AML-193 (cell line): ENCODE measurements at places on chromosomes 6 and 20.

DNA sequence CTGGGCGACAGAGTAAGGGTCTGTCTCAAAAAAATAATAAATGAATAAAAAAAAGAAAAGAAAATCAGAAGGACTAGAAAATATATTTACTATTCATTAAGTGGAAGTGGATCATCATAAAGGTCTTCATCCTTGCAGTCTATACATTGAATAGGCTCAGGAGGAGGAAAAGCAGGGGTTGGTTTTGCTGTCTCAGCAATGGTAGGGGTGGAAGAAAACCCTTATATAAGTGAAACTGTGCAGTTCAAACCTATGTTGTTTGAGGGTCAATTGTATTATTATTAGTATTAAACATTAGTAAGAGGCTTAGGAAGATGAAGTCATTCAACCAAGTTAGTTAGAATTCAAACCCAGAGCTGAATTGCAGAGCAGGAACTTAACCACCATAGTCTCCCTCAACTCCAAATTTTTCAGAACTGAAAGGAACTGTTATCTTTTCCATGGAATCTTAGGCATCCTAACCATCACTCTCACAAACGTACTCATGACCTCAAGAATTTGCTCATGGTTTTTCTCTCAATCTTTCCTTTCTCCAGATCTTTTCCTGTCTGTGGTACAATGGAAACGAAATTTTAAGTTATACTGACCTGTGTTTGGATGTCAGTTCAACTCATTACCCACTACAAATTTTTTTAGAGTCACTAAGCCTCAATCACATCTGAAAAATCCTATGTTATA is 7.7 kb upstream of the SMIM13 start:
- no peak for DNase-seq

DNA sequence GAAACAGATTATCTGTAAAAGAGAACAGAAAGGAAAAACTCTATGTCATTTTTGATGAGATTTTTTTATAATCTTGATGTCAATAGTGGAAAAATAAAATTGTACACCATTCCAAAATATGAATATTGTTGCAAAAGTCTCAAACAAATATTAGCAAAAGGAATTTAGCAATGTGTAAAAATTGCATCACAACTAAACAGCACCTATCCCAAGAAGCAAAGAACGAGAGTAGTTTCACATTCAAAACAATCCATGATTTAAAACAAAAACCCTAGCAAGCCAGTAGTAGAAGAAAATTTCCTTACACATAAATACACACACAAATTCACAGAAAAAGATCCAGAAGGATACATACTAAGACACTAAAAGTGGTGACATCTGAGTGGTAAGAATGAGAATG is 38.4 kb downstream of the LCA5 start:
- no peak for DNase-seq

DNA sequence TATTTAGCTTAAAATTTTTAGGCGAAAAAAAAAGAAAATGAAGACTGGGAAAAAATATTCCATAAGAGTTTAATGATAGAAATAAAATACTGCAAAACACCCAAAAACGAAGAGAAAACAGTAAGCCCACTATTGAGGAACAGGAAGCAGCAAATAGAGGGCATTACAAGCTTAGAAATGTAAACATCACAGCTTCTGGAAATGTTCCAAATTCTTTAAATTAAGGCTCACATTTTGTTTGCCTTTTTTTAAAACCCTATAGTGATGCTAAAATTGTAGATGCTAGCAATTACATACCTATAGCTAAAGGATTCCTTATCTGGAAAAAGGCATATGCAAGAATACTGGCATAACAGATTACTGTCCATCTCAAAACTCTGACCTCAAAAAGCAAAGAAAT is 248.6 kb downstream of the KHDRBS2 start:
- DNase-seq = no peak

- DNase-seq = no peak
These were observed 951.6 kb downstream of the TFAP2A start for GRCh38 chr6:9463311-9463710.
